ENCODE measurements at places on chromosomes 5 and 9. TPM values are rescaled to one million over a fixed set of nuclear protein-coding genes. Genes with fewer than 3 reads are reported as not detected.

Gene SEMA5A
- 69.0 TPM for total RNA-seq

Gene CCNI2
- 0.60 TPM for total RNA-seq

Gene FAM151B
- total RNA-seq = 12.6 TPM

Gene ABO
- total RNA-seq = 2.0 TPM

Gene SLC6A7
- 0.11 TPM for total RNA-seq

Gene ANKDD1B
- total RNA-seq = 1.4 TPM

Gene UBLCP1
- 18.5 TPM for total RNA-seq

Gene FGFR4
- total RNA-seq = 8.6 TPM

Gene DRD1
- 6.8 TPM for total RNA-seq
